Stimulated activated CD8-positive, alpha-beta memory T cell treated with anti-CD3 and anti-CD28 coated beads, Interleukin-12 subunit alpha, Interleukin-12 subunit beta, amount 100 ng/mL, for 1 hour (primary cell): ENCODE measurements at places on chromosomes 7 and 10.

DNA sequence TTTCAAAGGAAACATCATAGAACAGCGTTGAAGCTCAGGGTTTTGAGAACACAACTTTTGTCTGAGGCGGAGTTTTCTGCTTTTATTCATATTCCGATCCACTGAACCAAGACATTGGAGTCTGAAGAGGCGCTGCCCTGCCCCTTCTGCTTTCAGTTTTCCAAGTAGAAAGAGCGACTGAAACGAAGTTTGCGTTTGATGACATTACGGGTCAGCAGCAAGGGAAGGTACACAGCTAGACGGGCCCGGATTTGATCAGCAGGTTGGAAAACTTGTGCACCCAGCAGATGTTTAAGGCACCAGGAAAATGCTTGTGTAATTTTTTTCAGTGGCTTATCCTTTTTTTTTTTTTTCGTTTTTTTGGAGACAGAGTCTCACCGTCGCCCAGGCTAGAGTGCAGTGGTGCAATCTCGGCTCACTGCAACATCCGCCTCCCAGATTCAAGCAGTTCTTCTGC lies 720 bp downstream of the SUN1 start:
- no peak for DNase-seq

DNA sequence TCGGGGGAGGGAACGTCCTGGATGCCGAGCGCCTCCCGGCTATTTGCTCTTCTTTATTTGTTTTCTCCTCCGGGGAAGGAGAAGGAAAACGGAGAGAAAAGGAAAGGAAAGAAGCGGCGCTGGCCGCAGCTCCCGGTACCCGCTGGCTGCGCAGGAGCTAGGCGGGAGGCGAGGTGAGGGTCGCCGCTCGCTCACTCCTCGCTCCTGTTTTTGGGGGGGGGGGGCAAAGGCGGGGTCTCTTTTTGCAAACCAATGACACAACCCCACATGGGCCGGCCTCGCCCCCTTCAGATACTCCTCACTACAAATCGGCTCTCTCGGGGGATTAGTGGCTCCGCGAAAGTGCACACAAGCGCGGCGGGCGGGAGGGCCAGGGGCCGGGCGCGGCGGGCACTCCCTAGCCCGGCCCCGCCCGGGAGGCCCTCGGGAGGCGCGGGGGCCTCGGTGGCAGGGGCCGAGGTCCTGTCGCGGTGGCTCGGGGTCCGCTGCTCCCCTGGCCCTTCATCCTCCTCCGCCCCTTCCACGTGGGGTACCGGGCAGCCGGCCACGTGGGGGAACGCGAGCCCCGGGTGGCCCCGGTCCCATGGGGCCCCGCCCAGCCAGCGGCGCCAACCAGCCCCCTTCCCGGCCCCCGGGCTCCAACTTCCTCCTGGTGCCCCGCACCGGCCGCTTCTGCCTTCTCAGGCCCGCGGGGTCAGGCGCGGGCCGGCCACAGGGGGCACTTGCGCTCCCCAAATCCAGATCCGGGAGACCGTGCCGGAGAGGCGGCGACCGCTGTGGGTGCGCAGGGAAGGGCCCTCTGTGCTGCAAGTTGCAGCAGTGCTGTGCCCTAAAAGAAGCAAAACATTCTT lies 718 bp upstream of the CTBP2 start:
- no peak for DNase-seq

GRCh38 chr7:118949031-118949430 lies 724.5 kb downstream of the ANKRD7 start:
- DNase-seq = no peak

- no peak for DNase-seq
Measured at GRCh38 chr7:924541-925231, 29.8 kb downstream of the ADAP1 start.

DNA sequence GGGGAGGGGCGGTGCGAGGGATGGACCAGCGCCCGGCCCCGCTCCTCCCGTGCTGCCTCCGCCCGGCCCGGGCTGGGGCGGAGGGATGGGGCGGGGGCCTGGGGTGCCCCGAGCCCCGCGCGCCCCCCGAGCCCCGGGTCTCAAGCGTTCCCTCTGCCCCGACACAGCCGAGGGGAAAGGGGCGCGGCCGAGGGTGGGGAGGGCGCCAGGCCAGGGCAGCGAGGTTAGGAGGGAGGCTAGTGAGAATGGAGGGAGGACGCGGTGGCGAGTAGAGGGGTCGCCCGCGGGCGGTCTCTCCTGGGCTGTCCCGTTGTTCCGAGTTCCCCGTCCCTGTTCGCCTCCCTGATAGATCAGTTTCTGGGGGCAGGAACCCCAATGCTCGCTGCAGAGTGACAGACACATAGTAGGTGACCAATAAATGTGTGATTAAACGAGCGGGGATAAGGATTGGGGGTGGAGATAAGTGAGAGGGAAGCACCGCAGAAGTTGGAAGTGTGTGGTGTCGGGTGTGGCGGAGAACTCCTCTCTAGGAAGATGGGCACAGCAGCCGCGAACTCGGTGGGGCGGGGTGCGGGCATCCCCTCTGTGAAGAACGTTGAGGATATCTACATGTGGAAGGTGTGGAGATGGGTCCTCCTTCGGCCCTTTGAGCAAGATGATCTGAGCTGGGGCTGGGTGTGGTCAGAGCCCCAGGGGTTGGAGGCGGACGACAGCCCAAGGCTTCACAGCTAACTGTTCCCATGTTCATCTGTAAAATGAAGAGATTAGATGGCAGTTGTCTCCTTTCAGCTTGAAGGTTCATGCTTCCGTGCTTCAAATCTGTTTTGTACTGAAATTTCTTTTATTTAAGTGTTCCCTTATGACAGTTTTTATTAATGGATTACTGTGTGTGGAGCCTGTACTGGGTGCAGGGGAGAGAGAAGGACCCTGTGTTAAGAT lies 580 bp downstream of the ZNF775 start:
- no peak for DNase-seq
